Ovary (tissue), 10 donors: ENCODE measurements at places on chromosomes 13 and 19.

DNA sequence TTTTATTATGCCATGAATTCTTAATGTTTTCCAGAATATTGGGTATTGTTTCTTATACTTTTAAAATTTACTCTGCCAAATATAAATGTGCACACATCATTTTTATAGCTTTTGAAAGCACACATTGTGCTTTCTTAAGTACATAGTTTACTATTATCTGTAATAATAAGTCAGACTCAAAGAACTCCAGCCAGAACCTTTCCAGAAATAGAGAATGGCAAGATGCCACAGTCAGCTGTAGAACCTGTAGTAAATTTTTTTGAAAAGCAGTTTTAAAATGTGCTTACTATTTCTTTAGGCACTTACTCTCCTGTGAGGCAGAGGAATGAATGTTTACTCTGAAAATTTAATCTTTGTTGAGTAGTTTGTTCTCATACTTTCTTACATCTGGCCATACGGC, 1287.1 kb downstream of the PCDH9 start:
- no peak for DNase-seq

GRCh38 chr19:2495130-2495641, 19.3 kb downstream of the GADD45B start:
- peak; percentile 69 for DNase-seq

DNA sequence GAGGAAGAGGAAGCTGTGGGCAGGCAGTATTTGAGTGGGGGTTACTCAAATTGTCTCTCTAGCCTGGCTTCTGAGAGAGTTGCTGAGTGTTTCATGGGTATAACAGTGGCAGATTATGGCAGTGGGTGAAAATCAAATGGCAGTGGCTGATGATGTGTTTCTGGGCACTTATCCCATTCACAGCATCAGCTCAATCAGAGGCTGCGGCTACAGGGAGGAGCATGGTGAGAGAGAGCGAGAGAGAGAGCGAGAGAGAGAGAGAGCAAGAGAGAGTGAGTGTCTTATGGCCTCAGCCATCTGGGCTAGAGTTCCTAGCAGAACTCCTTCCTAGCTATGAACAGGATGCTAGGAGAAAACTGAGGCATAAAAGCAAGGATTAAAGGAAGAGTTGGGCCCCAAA, 178.9 kb downstream of the OLFM4 start:
- DNase-seq = no peak

DNA sequence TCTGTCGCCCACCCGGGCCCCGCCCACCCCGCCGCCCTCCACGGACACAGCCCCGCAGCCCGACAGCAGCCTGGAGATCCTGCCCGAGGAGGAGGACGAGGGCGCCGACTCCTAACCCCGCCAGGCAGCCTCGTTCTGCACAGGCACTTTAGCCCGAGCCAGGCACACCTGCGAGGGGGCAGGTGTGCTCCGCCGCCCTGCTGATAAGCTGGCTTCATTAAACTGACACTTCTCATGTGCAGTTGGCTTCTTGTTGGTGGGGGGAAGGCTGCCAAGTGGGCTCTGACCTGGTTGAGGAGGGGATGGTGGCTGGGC, 8.2 kb downstream of the IL4I1 start:
- DNase-seq = no peak

DNA sequence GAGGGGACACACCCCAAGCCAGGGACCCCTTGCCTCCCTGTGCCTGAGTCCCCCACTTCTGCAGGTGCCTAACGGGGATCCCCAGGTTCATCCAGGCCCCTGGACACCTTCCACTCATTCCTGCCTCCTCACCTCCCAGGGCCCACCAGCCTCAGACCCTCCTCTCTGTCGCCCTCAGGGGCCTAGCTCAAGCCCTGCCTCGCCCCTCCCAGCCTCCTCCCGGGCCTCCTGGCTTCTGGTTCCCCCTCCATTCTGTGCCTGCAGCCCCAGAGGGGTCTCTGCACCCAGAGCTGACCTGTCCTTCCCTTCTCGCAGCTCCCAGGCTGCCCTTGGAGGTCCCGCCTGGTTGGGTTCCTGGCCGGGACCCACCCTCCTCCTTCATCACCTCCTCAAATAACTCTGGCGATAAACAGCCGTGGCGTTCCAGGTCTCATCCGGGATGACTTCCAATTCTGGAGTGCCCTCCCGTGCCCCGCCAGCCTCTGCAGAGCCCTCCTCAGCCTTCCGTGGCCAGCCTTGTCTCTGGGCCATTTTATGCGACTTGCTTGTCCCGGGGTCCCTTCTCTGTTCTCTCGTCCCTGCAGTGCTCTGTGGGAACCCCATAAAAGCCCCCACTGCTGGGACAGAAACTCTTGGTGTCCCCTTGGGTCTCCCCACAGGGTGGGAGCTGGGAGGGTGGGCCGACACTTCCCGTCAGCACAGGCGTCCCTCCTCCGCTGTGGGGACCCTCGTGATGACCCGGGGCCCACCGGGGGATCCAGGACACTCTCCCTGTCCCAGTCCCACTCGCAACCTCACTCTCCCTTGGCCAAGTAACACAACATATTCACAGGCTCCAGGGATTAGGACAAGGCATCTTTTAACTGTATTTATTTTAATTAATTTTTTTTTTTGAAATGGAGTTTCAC, 9.2 kb downstream of the JOSD2 start:
- no peak for DNase-seq
